ENCODE measurements at places on chromosomes 7 and 10. TPM values are rescaled to one million over a fixed set of nuclear protein-coding genes. Genes with fewer than 3 reads are reported as not detected.

DNA sequence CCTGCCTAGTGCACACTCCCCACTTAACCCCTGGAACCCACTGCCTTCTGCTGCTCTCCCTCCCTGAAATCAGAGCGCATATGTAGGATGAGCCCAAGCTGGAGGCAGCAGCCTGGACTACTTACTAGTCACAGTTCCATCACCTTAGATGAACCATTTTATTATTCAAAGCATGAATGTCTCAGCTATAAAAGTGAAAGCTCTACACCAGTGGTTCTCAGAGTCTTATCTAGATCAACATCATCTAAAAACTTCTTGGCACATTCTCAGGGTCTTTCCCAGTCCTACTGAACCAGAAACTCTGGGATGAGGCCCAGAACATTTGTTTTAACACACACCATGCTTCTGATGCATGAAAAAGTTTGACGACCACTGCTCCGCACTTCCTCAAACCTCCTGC lies 100.3 kb upstream of the ANK3 start:
- DNase-seq: no peak

DNA sequence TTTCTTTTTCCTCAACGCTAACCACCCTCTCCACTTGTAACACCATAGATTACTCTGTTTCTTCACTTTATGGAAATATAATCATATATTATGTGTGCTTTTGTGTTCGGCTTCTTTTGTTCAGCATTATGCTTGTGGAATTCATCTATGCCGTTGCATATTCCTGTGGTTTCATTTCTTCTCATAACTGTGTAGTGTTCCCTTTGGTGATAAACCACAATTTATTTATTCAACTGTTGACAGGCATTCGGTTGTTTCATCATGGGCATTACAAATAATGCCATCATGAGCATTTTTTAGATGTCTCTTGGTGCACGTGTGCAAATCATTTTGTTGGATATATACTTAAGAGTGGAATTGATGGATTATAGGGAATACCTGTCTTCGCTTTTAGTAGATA lies 12.1 kb downstream of the AVL9 start:
- DNase-seq: no peak

GRCh38 chr10:70258216-70258615 lies 25.0 kb upstream of the PPA1 start:
- DNase-seq: no peak

DNA sequence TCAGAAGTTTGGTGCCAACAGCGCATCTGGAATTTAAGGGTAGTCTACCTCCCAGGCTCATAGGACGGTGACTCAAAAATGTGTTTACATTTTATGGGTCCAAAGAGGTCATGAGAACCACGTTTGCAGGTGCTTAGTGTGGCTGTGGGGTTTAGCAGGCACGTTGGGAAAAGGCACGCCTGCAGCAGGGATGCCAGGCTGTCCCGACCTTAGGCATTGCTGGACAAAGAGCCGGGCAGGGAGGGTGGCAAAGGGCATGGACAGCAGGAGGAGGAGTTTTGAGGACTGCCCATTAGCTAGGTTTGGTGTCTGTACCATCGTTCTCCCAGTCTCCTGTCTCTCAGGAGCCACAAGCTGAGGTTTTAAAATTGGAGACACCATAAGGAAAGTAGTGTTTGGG lies 104.4 kb downstream of the TRRAP start:
- no peak for DNase-seq

DNA sequence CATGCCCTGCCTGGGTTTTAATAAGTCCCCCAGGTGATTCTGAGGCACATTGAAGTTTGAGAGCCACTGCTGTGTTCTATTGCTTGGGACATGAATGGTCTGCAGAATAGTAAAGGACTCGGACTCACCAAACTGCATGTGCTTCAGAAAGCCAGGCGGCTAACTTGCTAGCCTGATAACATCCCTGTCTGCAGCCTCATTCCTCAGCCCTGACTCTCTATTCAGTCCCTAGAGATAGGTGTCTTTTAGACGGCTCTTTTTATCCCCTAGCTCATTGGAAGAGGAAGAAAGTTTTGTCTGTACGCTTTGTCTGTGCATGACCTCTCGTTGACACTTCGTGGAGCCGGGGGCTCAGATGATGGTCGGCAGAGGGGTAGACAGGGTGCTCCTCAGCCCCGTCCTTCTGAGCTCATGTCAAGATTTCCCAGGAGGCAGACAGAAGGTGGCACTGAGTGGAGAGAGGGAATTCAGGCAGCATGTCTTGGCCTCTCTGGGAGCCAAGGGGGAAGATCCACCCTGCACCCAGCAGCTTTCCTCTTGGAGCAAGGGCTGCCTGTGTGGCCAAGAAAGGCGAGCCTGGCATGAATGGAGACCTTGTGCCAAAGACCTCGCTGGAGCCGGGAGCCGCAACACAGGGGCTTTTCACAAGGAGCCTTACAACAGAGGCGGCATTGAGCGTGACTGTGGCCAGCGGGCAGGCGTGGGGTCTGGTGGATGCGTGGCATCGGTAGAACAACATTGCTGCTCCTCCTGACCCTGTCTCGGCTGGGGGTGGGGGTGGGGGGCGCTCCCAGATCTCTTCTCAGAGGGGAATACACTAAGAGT lies 51.1 kb upstream of the PODXL start:
- no peak for DNase-seq

Gene VPS26A
- 47.5 TPM for total RNA-seq

Gene EXOC4
- total RNA-seq: 39.3 TPM

Gene ADCYAP1R1
- 1.4 TPM for total RNA-seq

Gene ZNF282
- total RNA-seq: 27.0 TPM

Gene SYT15
- total RNA-seq: 0.08 TPM
